Natural killer cell (primary cell): ENCODE measurements at places on chromosomes 2 and 18. TPM values are rescaled to one million over a fixed set of nuclear protein-coding genes. Genes with fewer than 3 reads are reported as not detected.
A peak's percentile ranks its signal among the peaks of the same experiment; 100 is the strongest.

Gene OSBPL1A
- 1.2 TPM for total RNA-seq

Gene ZNF2
- 2.7 TPM for total RNA-seq

Gene CRYBA2
- total RNA-seq, result not detected

Gene BCL2
- total RNA-seq, result 33.4 TPM

Gene ZNF396
- total RNA-seq, result 1.2 TPM

Gene REEP1
- total RNA-seq, result 0.10 TPM

Gene NAT8
- not detected for total RNA-seq

DNA sequence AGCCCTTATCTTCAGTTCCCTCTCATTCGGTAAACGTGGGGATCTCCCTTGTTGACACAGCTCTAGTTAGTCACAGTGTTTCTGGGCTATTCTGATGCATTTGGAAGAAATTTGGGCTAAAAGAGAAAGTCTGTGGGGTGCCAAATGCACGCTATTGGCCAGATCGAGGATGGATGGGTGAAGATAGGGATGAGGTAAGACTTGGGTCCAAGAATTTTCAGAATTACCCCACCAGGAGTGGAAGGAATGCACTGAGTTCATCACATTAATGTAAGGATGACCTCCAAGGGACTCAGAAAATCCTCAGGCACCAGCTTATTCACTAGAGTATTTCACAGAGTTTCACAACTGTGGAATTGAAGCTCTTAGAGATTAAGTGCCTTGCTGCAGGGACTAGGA lies 49.3 kb downstream of the NRP2 start:
- H3K36me3 ChIP-seq, result no peaks in the 10 kb centered on the region
- no peak for DNase-seq
- H3K4me1 ChIP-seq, result no peaks in the 10 kb centered on the region
- H3K27me3 ChIP-seq, result no peaks in the 10 kb centered on the region
- H3K27ac ChIP-seq, result no peak overlapping the region

GRCh38 chr2:10231551-10232085 lies 71.1 kb upstream of the HPCAL1 start:
- no peak overlapping the region for H3K27ac ChIP-seq
- no peak overlapping the region for H3K4me3 ChIP-seq
- H3K4me1 ChIP-seq, result peaks cover 23% of the 10 kb centered on the region

GRCh38 chr18:24766376-24766775 lies 305.9 kb downstream of the HRH4 start:
- no peaks in the 10 kb centered on the region for H3K27me3 ChIP-seq
- no peaks in the 10 kb centered on the region for H3K36me3 ChIP-seq
- no peak overlapping the region for H3K27ac ChIP-seq
- no peak overlapping the region for H3K4me3 ChIP-seq

GRCh38 chr2:55518841-55519165 lies 715 bp upstream of the CFAP36 start:
- H3K4me1 ChIP-seq, result peaks cover 16% of the 10 kb centered on the region
- no peaks in the 10 kb centered on the region for H3K27me3 ChIP-seq
- H3K27ac ChIP-seq, result peak overlapping the region; percentile 85
- peak; percentile 56 for DNase-seq
- H3K4me3 ChIP-seq, result peak overlapping the region; percentile 62

- no peaks in the 10 kb centered on the region for H3K4me1 ChIP-seq
- no peak overlapping the region for H3K27ac ChIP-seq
- no peak overlapping the region for H3K4me3 ChIP-seq
- peaks cover 11% of the 10 kb centered on the region for H3K36me3 ChIP-seq
Observed at GRCh38 chr18:76855594-76855993, 33.2 kb downstream of the ZNF236 start.

GRCh38 chr2:70936979-70937811 lies 1.5 kb downstream of the ATP6V1B1 start:
- no peaks in the 10 kb centered on the region for H3K4me1 ChIP-seq
- no peak for DNase-seq
- H3K27ac ChIP-seq, result no peak overlapping the region
- H3K4me3 ChIP-seq, result no peak overlapping the region

DNA sequence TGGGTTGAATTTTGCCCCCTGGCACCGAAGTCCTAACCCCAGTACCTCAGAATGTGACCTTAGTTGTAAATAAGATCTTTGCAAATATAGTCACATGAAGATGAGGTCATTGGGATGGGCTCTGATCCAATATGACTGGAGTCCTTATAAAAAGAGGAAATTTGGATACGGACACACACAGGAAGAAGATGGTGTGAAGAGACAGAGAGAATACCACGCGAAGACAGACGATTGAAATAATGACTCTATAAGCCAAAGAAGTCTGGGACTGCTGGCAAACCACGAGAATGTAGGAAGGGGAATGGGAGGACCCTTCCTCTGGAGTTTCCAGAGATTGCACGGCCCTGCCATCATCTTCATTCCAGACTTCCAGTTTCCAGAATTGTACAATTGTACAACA lies 98.6 kb downstream of the CPO start:
- no peaks in the 10 kb centered on the region for H3K4me1 ChIP-seq
- peaks cover 2% of the 10 kb centered on the region for H3K27me3 ChIP-seq
- H3K36me3 ChIP-seq, result no peaks in the 10 kb centered on the region

- no peaks in the 10 kb centered on the region for H3K4me1 ChIP-seq
- no peaks in the 10 kb centered on the region for H3K36me3 ChIP-seq
- DNase-seq, result no peak
- H3K4me3 ChIP-seq, result no peak overlapping the region
- H3K27me3 ChIP-seq, result no peaks in the 10 kb centered on the region
Observed at GRCh38 chr2:206345606-206346005, 71.1 kb downstream of the ZDBF2 start.

- H3K27me3 ChIP-seq, result no peaks in the 10 kb centered on the region
- no peak for DNase-seq
- no peaks in the 10 kb centered on the region for H3K4me1 ChIP-seq
- H3K36me3 ChIP-seq, result no peaks in the 10 kb centered on the region
Observed at GRCh38 chr2:220619525-220620220, 952.4 kb downstream of the EPHA4 start.

DNA sequence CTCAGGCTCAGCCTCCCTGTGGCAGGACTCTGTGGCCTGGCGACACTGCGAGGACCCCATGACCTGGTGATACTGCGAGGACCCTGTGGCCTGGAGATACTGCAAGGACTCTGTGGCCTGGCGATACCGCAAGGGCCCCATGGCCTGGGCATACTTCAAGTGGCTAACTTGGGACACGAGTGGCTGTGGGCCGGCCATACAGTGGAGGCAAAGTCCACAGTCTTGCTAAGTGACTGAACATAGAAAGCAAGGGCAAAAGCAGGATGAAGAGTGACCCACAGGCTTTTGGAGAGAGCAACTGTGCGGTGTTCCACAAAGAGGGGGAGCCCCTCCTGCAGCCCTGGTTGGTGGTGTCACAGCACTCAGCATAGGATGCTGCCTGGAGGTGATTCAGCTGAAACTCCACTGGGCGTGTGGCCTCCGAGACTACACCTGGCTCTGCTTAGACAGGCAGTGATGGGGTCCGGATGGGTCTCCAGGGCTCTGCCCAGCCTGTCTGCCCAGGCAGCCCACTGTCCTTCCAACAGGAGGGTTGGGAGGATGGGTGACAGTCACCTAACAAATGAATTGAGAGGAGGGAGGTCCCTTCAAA lies 691.0 kb upstream of the HS6ST1 start:
- H3K4me3 ChIP-seq, result no peak overlapping the region
- no peaks in the 10 kb centered on the region for H3K27me3 ChIP-seq
- no peak for DNase-seq
- no peaks in the 10 kb centered on the region for H3K36me3 ChIP-seq
- H3K4me1 ChIP-seq, result no peaks in the 10 kb centered on the region

- DNase-seq, result no peak
- peaks cover 10% of the 10 kb centered on the region for H3K4me1 ChIP-seq
- H3K27me3 ChIP-seq, result no peaks in the 10 kb centered on the region
- peaks cover 16% of the 10 kb centered on the region for H3K36me3 ChIP-seq
- peak overlapping the region; percentile 48 for H3K27ac ChIP-seq
Observed at GRCh38 chr2:143254110-143254509, 124.9 kb downstream of the ARHGAP15 start.

- H3K27me3 ChIP-seq, result no peaks in the 10 kb centered on the region
- no peak for DNase-seq
- no peak overlapping the region for H3K27ac ChIP-seq
Observed at GRCh38 chr2:194709840-194710239, 947.2 kb upstream of the SLC39A10 start.

GRCh38 chr2:2787301-2787907 lies 456.3 kb upstream of the MYT1L start:
- no peaks in the 10 kb centered on the region for H3K36me3 ChIP-seq
- no peak for DNase-seq
- no peaks in the 10 kb centered on the region for H3K4me1 ChIP-seq

DNA sequence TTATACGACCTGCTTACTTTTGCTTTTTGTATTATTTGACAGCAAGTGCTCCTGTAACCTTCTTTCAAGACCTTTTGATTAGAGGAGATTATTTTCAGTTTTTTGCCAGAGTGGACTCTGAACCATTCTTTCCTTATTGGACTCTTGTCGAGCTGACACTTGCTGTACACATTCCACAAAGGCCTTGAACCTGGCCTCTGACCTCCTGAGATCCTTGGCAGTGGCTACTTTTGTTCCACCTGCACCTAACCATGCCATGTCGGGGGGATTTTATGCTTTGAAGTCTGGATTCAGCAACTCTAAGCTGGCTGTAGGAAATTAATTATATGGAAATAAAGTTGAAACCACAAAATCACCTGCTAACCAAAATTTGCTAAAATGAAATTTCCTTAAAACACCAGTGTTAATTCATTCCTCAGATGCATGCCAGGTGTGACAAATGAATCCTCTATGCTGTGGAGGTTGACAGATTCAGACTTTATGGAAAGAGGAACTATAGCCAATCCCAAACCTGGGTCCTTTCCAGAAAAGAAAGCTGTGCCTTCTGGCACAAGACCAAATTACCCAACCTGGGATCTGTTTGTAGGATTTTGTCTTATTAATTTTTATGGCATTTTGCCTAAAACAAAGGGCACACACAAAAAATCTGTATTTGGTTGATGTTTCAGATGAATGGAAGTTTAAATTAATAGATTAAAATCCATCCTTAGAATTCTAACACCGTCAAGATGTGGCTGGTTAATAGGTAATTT lies 110.4 kb downstream of the CDC42EP3 start:
- no peak overlapping the region for H3K27ac ChIP-seq
- peaks cover 24% of the 10 kb centered on the region for H3K4me1 ChIP-seq
- H3K36me3 ChIP-seq, result no peaks in the 10 kb centered on the region
- DNase-seq, result no peak
- H3K4me3 ChIP-seq, result no peak overlapping the region

DNA sequence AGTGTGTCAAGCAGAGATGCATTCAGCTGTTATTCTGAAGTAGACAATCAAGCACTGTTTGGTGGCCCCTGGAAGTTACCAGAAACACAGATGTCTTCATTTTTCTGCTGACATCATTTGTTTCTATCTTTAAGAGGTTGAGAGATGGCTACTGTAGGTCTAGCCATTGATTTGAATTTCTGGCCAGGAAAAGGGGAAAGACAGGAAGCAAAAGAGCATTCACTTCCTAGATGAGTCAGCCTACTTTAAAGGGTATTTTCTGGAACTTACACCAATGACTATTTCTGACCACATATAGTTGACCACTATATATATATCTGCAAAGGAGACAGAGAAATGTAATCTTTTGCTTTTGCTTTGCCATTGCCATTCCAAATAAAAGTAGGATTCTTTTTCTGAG lies 900.1 kb upstream of the SOX11 start:
- H3K36me3 ChIP-seq, result no peaks in the 10 kb centered on the region
- H3K27ac ChIP-seq, result no peak overlapping the region
- no peaks in the 10 kb centered on the region for H3K4me1 ChIP-seq
- no peak for DNase-seq

DNA sequence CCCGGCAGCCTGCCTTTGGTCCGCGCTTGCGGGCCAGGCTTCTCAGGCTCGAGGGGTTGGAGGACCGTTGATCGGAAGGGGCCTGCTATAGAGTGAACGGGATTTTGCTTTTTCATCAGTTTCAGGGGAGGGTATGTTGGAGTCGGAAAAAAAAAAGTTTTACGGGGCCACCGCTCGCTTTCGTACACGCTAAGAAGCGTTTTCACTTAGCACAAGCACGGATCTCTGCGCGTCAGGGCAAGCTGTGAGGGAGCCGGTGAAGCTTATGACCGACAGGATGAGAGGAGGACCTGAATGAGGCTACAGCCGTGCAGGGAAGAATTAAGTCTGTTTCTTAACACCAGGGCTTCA lies 443 bp downstream of the CPSF3 start:
- peak overlapping the region; percentile 84 for H3K27ac ChIP-seq
- H3K4me1 ChIP-seq, result peaks cover 25% of the 10 kb centered on the region
- no peaks in the 10 kb centered on the region for H3K36me3 ChIP-seq
- DNase-seq, result peak; percentile 61
